ENCODE measurements at places on chromosomes 7 and 10.

DNA sequence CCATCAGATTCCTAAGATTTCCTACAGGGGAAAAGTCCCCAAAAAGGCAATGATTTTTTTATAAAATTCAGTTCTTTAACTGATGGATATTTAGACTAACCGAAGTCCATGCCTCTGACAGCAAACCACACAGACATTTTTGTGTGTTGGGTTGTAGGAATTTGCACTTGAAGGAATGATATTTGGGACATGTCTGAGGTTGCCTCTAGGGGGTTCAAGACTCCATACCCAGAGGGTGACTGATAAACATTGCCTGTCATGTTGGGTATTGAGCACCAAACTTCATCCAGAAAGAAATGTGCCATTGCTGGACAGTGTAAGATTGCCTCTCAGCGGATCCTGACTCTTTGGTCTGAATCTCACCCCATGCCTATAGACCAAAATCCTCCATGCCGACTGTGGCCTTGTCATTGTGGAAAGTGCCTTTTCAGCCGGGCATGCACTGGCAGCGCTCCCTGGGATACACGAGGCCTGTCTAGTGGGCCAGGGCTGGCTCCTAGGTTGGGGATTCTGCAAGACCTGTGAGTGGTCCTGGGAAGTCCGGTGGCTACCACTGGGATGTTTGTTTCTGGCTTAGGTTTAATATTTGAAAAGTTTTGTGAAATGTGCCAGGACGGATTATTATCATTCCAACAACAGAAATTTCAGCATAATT, 252.9 kb downstream of the WDR37 start:
- DNase-seq: no peak

GRCh38 chr7:150322114-150322832, 882 bp upstream of the LRRC61 start:
- DNase-seq: no peak

DNA sequence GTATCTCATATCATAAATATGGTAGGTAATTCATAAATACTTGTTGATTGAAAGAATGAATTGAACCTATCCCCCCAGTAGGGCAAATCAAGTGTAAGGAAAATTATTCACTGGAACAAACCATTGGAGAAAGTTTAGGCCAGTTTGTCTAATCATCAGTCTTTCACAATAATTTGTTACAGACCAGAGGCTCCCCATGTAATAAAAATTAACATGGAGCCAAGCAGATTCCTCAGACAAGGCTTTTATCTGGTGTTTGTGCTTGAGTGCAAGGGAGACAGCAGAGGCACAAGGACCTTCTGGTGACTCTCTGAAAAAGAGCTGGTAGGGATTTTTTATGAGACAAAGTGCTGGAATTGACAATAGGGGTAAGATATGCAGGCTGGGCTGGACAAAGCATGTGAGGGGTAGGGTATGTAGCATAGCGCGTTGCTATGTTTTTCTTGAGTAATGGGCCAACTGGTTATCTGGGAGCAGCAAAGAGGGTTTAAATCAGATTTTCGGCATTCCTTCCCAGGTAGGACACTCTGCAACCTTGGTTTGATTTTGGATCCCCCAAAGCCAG, 7.8 kb upstream of the PANK1 start:
- no peak for DNase-seq

DNA sequence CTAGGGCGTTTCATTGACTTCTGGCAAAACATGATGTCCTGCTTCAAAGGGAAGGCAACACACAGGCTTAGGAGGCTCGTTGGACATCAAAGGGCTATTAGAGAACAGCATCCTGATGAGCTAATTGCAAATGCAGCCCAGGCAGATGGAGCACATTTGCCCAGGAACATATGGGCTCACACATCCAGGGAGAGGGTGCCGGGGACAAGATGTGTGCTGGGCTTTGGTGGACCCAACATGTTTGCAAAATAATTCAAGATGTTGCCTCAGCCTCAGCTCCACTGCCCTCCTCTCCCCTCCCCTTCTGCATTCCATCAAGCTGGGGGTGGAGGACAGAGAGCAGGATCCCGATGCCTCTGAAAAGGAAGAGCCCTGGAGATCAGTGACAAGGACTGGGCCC, 217.1 kb upstream of the ZMIZ1 start:
- no peak for DNase-seq

DNA sequence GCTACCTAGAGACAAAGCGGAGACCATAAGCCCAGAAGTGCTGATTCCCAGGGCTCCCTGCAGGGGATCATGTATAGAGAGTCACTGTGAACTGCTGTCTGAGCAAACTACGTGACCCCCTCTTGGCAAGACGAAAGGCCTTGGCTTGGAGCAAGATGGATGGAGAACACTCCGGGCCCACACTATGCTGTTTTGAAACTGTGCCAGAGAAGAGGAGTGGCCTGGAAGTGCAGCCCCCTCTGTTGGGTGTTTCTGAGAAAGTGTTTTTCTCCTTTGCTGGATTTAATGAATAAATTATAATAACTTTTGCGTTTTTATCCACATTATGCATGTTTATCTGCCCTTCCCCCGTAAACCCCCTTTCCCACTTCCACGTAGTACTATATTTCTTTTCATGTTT, 639.3 kb upstream of the GALNT17 start:
- no peak for DNase-seq

DNA sequence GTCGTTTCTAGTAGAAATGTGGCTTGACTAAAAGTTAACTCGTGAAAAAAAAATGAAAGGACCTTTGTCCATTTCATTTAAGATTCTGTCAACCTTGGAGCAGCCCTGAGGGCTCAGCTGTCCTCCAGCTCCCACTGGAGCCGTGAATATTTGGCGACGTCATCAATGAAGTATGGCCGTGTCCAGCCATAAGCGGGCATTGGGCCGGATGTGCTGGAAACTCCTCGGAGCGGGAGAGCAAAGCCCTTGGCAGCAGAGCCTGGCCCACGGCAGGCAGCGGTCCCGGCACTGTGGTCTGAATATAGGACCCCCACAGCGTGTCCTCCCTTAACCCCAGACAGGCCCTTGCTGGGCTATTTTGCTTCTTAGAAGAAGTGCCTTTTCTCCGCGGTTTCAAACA, 50.0 kb downstream of the JAKMIP3 start:
- DNase-seq: no peak

GRCh38 chr7:116357781-116358670, 141.5 kb upstream of the CAV2 start:
- no peak for DNase-seq

GRCh38 chr10:85643171-85643844, 723.3 kb downstream of the GRID1 start:
- DNase-seq: no peak

GRCh38 chr10:18254692-18255091, 114.5 kb downstream of the CACNB2 start:
- no peak for DNase-seq

DNA sequence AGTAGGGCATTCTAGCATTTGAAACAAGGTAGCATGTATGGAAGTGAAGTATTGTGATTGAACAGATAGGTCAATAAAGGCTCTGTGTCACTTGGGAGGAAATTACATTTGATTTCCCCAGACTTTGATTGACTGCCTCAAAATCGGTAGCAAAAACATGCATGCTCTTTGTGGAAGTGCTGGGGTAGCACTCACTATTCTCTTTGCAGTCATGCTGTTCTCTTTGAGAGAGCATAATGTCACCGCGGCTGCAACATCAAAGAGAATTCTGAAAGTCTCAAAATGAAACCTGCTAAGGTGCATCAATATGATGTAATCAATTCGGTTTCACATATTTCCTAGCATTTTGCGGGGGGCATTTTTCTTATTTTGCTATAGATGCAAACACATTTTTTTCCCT, 64.2 kb downstream of the ARMC3 start:
- no peak for DNase-seq

DNA sequence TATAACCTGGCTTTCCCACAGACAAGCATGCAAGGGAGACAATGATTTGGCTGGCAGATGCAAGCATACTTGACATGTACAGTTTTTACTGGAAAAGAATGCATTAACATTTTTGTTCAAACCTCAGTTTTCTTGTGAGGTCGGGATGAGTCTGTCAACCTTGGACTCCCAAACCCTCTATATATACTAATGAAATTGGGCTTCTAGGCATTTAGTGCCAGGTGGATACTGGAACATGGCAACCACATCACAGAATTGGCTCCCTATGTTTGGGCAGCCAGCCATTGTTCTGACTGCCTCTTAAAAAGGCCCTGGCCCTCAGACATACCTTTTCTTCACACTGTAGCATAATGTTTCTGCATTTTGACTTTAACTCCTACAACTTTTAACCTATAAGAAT, 39.1 kb downstream of the CDK6 start:
- no peak for DNase-seq

- peak; percentile 21 for DNase-seq
Observed at GRCh38 chr7:95476904-95477594, 8.7 kb upstream of the ASB4 start.

DNA sequence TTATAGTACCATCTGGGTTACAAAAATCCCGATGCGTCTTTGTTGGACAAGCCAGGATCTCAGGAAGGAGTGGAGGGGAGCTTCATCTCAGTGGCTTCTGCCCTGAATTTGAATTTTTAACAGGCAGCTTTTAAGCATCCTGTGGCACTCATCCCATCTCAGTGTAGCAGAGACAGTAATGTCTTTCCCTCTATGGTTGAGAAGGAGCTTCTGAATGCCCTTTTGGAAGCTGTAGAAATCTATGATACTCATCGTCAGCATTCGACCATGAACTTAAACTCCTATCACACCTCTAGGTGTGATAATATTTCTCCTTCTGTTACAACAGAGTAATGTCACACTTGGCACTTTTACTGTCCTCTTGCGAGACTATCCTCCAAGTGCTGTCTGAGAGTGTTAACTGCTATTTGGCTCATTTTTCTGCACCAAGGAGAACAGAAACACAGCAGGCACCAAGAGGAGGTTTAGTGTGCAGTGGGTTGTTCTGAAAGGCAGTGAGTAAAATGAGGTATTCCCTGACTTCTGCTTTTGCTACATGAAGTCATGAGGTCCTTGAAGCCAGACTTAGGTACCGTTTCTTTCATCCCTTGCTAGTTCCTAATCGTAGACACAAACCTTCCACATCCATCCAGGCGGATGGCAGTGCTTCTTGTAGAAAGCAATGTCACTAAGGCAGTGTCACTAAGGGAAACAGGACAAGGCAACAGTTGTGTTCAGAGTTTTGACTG, 177.4 kb downstream of the CELF2 start:
- no peak for DNase-seq

DNA sequence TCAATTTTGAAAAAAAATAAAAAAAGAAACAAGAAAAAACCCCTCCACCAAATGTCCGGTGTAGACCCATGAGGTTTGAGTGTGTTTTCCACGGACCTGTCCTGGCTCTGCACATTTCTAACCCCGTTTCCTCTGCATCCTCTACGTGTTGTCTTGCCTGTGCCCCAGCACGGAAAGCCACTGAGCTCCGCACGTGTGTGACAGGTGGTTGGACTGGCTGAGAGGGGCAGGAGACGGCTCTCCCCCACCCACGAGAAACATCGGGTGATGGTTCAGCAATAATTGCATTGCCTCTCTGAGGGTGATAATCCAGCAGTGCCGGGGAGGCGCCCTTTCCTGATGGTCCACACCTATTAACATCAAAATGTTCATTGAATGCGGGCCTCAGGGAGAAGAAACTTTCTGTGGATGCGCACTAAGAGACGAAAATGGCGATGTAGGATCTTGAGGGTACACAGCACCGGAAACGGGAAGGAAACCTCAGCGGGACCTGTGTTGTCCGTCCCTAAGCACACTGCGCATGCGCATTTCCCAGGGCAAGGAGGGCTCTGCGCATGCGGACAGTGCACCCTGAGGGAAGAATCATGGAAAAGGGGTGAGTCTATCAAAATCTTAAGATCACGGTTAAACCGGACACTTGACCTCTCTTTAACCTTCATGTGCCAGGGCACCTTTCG, 470.1 kb upstream of the ADARB2 start:
- DNase-seq: no peak

GRCh38 chr7:28107960-28108359, 72.6 kb downstream of the JAZF1 start:
- no peak for DNase-seq

GRCh38 chr7:121330053-121330833, 1.4 kb downstream of the WNT16 start:
- no peak for DNase-seq

DNA sequence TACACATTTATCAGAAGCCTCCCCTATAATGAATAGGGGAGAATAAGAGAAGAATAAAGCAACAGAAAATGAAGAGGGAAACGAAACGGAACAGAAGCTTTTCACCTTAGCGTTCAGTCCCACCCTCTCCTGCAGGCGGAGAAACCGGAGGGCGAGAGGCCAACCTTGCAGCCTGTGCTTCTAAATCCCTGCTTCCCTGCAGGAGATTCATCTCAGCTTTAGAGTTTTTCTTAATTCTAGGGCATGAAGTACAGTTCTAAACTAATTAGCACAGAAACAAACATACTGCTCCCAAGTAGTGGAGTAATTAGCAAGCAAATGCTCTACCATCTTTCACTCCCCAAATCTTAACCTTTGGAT, 107.2 kb downstream of the CUBN start:
- no peak for DNase-seq
